CD4-positive, alpha-beta T cell treated with Interleukin-2 at 100 ng/mL for 4 hours (primary cell): ENCODE measurements at places on chromosomes 12 and 14.
A peak's percentile ranks its signal among the peaks of the same experiment; 100 is the strongest.

- DNase-seq = no peak
Observed at GRCh38 chr12:72570601-72571000, 298.4 kb downstream of the TRHDE start.

GRCh38 chr14:53180272-53181221, 27.4 kb upstream of the DDHD1 start:
- peak; percentile 63 for DNase-seq

DNA sequence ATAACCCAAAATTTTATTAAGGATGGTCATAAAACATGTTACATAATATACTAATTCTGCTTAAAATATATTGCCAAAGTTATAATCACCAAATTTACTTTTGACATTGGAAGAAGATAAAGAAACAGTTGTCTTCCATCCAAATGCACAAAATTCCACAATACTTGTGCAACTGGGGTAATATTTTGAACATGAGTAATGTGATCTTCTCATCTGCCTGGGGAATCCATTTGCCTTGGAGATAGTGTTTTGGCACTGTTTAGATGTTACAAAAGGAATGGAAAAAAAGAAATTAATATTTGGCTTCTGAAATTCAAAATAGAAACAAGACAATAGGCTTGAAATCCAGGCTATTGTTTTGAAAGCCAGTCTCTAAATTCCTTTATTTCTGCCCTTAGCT, 9.1 kb downstream of the GPR19 start:
- DNase-seq = no peak

DNA sequence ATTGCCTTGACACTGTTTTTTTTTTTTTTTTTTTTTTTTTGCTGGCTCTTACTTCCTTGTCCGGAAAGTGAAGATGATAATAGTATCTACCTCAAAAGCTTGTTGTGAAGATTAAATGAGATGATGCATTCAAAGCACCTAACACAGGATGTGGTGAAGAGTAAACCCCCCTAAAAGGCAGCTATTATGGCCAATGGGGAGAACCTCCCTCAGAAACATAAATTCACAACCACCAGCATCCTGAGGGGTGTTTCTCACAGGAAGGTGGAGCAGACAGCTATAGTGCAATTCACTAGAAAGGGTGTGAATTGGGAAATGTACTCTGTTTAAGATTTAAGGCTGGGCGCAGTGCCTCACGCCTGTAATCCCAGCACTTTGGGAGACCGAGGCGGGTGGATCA, 85.4 kb upstream of the CRY1 start:
- DNase-seq = peak; percentile 18

- no peak for DNase-seq
Observed at GRCh38 chr14:102829016-102829548, 51.8 kb downstream of the TRAF3 start.

- no peak for DNase-seq
Observed at GRCh38 chr12:40701756-40702155, 9.5 kb downstream of the CNTN1 start.

DNA sequence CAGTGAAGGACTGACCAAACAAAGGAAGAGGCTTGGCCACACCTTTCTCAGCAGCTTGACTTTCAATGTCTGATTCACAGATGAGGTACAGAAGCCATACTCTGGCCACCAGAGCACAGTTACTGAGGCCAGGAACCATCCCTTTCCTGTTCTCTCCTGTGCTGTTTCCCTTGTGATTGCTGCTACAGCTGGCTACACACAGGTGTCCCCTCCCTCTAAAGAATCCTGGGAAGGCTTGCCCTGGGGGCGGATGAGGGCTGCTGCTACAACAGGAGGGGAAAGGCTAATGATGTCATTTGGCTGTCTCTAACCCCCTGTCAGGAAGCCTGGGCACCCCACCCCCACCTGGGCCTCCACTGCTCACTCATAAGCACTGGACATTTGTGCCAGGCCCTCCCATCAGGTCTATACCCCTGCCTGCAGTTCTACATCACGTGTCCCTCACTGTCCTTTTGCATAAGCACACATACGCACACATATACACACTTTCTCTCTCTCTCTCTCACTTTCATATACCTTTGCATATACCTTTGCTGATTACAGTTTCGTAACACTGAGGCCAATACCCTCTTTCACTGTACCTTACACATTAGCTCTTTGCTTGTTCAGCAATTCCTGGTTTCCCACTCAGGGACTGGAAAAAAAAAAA, 41.4 kb downstream of the PRPF40B start:
- DNase-seq = no peak

- no peak for DNase-seq
Observed at GRCh38 chr12:63064080-63064479, 86.9 kb downstream of the AVPR1A start.

DNA sequence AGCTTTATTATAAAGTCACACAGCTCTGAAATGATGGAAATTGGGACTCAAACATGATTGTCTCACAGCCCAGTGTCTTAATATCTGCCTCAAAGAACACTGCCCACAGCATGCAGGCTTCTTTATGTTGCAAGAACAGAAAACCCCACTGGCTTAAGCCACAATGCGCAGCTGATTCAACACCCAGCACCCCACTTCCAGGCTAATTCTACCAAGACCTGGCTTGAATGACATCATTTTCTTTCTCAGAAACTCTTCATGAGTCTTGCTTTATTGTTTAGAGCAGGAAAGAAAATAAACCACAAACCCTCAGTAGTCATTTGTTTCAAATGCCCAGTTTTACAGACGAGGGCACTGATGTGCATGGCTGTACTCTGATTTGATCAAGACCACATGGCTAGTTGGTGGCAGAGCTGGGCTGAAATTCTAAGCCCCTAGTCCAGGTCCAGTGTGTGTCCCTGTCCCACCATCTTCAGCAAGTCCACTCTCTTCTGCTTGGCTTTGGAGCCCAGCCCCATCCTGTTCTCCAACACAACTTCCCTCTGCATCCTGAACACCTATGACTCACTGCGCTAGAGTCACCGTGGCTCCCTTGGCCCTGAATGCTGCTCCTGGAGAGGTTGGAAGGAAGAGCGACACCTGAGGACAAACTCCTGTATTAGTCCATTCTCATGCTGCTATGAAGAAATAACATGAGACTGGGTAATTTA, 50.3 kb upstream of the SRSF5 start:
- peak; percentile 77 for DNase-seq

DNA sequence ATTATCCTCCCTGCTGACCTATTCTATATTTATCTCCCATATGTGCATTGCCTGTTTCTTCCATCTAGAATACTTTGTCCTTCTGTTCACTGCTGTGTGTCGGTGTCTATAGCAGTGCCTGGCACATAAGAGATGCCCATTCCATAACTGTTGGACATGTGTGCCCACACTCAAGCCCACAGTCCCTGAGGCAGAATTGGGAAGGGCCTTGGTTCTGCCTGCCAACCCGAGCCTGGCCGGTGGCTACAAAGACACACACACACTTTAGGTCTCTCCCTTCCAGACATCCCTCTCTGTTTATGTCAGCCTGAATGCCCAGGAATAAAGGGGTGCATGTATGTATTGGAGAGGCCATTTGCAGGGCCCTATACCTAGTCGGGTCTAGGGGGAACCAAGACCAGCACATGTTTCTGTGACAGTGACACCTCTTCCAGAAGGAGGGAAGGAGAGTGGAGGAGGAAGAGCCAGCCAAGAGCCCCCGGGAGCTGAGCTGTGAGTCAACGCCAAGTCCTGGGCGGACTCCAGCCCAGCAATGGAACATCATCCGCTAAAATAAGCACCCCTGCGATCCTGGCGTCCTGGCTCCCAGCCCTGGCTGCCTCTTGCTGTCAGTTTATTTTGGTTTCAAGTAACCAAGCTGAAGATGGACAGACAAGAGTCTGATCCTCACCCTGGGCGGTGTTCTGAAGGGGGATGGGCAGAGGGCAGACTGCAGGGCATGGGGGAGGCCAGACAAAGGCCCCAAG, 4.3 kb upstream of the ASB2 start:
- DNase-seq = no peak

GRCh38 chr12:86265329-86265695, 9.1 kb upstream of the MGAT4C start:
- no peak for DNase-seq

DNA sequence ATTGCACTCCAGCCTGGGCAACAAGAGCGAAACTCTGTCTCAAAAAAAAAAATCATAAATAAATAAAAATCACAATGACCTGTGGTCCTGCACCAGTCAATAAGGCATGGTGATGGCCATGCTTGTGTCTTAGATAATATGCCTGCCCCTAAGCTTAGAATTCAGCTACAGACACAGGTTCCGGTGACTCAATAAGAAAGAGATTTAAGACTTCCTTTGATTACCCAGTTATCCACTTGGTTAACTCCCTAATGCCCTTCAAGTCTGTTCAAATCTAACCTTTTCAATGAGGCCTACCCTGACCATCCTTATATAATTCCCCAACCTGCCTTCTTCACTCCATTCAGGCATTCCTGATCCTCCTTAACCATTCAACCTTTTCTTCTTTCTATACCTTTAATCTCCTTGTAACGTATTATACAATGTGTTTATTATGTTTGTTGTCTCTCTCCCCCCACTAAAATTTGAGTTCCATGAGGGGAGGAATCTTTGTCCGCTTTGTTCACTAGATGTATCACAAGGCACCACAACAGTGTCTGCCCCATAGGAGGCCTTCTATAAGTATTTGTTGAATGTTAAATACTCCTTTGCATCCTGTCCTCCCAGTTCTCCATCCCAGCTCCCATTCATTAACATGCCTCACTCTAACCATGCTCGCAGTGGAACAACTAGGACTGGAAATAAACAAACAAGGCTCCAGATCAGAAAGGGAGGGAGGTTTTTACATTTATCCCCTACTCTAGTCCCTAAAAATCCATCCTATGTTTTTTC, 8.9 kb downstream of the MAP4K5 start:
- DNase-seq = no peak

DNA sequence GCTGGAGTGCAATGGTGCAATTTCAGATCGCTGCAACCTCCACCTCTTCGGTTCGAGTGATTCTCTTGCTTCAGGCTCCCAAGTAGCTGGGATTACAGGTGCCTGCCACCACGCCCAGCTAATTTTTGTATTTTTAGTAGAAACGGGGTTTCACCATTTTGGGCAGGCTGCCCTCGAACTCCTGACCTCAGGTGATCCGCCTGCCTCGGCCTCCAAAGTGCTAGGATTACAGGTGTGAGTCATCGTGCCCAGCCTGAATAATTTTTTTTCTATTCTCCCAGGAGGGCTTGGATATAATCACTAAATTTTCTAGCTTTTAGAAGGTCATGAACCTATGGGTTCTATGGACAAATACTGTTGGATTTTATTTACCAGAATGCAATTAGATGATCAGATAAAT, 44.7 kb upstream of the GNPNAT1 start:
- no peak for DNase-seq

GRCh38 chr14:60356906-60357550, 108.0 kb downstream of the PPM1A start:
- DNase-seq = no peak

DNA sequence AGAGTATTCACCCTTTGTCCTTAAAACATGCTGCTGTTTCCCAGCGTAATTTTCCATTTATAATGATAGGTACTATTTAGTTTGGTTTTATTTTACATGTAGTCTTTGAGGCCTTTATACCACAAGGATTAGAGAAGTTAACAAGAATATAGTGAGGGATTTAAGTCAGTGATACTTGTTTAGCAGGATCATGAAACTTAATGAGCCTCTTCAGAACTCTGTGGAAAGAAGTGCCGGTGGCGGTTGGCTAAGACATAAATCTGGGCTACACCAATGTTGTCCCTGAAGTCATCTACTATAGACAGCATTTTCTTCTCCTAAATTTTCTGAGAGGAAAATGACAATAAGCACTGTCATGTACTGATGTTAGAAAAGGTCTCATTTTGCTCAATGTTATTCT, 1226.0 kb upstream of the SEL1L start:
- no peak for DNase-seq

GRCh38 chr12:116122628-116123027, 154.9 kb downstream of the MED13L start:
- DNase-seq = no peak

- DNase-seq = no peak
Observed at GRCh38 chr14:90613453-90613852, 202.8 kb downstream of the TTC7B start.

GRCh38 chr14:80726211-80726610, 215.3 kb downstream of the CEP128 start:
- DNase-seq = no peak

DNA sequence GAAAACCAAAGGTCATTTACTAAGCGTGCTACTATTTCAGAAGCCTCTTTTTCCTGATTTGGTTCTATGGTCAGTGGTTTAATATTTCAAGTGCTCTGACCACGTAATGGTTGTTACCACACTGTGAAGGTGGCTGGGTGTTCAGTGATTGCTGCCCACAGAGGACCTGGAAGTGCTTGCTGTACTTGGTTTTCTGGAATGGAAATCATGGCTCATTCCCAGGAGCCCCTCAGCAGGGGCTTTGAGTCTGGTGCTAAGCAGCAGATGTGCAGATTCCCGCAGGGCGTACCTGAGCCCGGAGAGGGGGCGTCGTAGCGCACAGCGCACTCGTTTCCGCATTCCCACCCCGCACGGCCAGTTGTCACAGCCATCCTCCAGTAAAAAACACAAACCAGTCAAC, 50.5 kb downstream of the TRAF3 start:
- no peak for DNase-seq

- DNase-seq = no peak
Observed at GRCh38 chr12:3797531-3798048, 44.7 kb upstream of the CRACR2A start.

DNA sequence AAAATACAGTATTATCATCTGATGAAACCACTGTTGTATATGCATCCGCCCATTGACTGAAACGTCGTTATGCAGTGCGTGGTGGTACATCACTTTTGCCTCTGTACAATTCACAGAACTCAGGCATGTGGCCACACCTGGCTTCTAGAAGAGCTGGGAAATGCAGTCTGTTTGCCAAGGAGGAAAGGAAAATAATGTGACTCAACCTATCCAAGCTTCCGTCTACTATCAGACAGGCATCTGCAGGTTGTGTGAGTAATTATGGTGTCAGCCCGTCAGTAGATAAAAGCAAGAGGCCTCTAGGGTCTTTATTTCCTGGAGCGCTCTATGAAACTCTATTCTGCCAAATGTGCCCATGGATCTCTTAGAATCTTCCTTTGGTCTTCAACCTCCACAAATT, 111.6 kb downstream of the BBS10 start:
- DNase-seq = no peak

GRCh38 chr14:44669496-44669895, 162.4 kb upstream of the FSCB start:
- no peak for DNase-seq

GRCh38 chr12:105640761-105641160, 310.3 kb downstream of the C12orf75 start:
- DNase-seq = no peak

DNA sequence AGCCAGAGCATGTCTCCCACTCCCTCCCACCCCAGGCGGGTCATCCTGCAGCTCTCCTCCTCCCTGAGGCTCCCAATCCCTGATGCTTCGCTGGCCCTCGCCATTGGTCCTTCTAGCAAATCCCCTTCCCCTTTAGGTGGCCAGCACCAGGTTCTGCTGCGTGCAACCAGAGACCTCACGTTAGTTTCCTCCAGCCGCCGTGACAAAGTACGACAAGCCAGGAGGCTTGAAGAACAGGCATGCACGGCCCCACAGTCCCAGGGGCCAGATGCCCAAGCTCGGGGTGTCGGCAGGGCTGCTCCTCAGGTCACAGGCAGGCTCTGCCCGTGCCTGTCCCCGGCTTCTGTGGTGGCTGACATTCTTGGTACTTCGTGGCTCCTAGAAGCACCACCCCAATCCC, 95.8 kb downstream of the RIMBP2 start:
- DNase-seq = no peak
